GM10248 (cell line): ENCODE measurements at places on chromosomes 1 and 21.
A peak's percentile ranks its signal among the peaks of the same experiment; 100 is the strongest.

- DNase-seq: peak; percentile 44
These were observed 27.7 kb upstream of the PTGFRN start for GRCh38 chr1:116881879-116882520.

- DNase-seq: no peak
These were observed 70.6 kb downstream of the SKI start for GRCh38 chr1:2298685-2299084.

DNA sequence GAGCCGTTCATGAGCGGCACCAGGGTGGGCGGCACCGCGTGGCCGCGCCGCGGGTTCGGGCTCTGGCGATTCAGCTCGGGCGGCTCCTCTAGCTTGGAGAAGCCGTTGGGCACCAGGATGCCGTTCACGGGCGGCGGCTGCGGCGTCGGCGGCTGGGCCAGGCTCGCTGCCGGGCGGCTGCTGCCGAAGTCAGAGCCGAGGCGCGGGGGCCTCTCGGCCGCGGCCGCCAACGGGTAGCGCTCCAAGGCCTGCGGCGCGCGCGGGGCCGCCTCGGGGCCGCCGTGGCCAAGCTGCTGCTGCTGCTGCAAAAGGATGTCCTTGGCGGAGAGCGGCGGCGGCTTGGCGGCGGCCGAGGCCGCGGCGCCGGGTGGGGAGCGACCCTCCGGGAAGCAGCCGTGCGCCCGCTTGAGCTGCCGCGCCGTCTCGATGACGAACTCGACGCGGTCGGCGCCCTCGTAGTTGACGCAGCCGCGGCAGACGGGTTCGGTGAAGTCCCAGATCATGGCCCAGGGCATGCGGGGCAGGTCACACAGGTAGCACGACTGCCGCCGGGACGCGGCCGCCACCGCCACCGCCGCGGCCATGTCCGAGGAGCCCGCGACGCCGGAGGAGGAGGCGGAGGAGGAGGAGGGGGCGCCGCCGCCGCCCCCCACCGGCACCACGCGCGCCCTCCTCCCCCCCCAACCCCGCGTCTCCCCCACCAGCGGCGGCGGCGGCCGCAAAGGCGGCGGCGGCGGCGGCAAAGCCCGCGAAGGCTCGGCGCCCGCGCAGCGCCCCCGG, 877 bp downstream of the IRF2BP2 start:
- peak; percentile 41 for DNase-seq

- DNase-seq: no peak
These were observed 284.3 kb upstream of the NR5A2 start for GRCh38 chr1:199743227-199743626.

GRCh38 chr1:159012495-159012894, 2.8 kb downstream of the IFI16 start:
- DNase-seq: peak; percentile 23

DNA sequence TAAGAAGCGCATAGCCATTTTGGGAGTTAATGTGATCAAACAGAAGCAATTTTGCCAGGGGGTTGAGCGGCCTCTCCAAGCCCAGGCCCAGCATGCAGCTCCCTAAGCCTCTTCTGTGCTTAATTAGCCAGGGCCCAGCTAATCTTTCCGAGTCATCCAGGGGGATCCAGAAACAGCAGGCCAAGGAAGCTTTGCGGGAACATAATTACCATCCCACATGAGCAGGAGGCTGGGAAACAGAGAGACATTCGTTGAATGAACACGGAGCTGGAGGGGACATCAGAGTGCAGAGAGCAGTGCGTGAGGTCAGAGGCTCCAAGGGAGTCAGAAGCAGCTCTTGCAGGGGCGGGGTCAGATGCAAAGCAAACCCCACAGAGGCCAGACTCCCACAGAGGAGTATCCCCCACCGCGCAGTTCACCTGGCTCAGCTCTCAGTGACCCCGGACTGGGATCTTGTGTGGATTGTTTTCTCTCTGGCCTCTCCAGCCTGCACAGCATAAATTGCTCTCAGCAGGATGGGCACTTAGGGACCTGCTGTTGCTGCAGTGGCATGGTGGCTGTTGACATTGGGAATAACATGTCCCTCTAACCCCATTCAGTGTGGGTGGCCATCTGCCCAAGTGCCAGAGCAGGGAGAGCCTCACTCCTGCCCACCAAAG, 657.4 kb downstream of the AJAP1 start:
- DNase-seq: no peak

GRCh38 chr1:160007577-160008200, 24.1 kb downstream of the PIGM start:
- DNase-seq: peak; percentile 36

DNA sequence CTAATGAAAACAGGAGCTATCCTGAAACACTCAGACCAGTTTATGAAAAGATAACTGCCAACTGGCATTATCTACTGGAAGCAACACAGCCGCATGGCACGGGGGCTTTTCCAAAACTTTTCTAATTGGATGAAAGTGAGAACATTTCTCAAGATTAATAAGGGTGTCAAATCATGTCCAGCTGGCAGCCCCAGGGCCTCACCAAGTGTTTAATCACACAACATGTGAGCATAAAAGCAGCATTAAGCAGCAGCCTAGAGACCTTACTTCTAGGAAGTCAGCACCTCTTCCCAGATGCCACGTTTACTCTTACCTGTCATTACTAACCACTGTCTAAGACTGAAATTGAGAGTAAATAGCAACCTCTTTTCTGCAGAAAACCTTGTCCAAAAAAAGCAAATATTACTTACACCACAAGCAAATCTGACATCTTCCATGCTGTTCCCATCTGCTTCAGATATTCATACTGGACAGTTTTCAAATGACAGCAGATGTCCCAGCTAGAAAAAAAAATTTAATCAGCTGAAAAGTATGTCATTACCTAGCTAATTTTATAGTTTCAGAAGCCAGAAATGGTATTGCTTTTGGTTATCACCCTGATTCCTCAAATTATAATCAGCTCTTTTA, 341.5 kb upstream of the ZP4 start:
- DNase-seq: no peak

- DNase-seq: no peak
These were observed 74.2 kb downstream of the DTL start for GRCh38 chr1:212109728-212110127.

- no peak for DNase-seq
These were observed 11.7 kb downstream of the ITLN2 start for GRCh38 chr1:160942926-160943325.

GRCh38 chr1:234836776-234837357, 226.9 kb upstream of the IRF2BP2 start:
- no peak for DNase-seq

GRCh38 chr1:116716391-116716790, 37.8 kb upstream of the CD2 start:
- DNase-seq: no peak

GRCh38 chr1:156616463-156616862, 2.8 kb upstream of the HAPLN2 start:
- DNase-seq: no peak

DNA sequence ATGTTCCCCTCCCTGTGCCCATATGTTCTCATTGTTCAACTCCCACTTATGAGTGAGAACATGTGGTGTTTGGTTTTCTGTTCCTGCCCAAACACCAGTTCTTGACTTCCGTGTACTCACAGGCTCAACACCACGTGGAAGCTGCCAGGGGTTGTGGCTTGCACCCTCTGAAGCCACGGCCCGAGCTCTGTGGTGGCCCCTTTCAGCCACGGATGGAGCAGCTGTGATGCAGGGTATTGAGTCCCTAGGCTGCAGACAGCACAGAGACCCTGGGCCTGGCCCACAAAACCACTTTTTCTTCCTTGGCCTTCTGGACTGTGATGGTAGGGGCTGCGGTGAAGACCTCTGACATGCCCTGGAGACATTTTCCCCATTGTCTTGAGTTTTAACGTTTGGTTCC, 111.6 kb downstream of the SYT14 start:
- no peak for DNase-seq

- DNase-seq: no peak
These were observed 26.6 kb downstream of the NUAK2 start for GRCh38 chr1:205294934-205295333.

- peak; percentile 1 for DNase-seq
These were observed 25.8 kb upstream of the VPS26C start for GRCh38 chr21:37292941-37293340.

DNA sequence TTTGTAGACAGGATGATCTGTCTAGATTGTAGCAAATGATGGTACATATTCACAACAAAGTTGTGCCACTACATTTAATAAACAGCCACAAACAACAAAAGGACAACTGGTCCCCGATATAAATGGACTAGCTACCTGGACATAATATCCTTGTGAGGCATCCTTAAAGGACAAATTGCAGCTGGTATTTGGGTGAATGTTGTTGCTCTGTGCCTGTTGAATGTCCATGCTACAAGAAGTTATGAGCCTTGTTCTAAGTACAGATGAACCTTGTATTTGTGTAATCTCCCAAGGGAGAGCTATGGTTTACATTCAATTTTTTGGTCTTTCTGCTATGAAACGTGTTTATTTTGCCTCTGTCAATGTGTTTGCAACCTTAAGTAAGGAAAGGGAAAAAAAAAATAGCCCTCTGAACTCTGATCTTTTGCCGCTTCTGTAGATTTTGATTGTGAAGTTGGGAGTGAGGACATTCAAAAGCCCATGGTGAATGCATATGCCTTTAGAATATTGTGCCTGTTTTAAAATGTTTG, 26.5 kb downstream of the SFT2D2 start:
- DNase-seq: no peak

DNA sequence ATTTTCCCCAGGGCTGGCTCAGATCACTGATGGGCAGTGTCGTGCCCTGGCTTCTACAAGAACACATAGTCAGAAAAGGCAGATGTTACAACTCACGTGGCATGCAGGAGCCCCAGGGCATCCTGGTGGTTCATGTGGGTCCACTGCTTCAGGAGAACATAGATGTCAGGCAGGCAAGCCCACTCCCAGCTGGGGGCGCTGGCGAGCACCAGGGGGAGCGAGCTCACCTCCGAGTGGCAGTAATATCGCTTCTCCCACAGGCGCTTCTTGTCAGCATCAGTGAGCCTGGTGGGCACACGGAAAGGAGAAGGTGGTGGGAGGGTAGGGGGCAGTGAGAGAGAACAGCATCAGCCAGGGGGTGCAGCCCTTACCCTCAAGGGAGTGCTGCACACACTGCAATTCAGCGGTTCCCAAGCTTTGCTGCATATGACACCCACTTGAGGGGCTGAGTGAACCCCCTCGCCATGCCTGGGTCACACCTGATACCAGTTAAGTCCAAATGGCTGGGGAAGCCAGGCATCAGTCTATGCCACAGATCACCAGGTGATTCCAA, 34.3 kb upstream of the PPP1R15B start:
- DNase-seq: peak; percentile 56

GRCh38 chr1:9629445-9630201, 21.9 kb upstream of the PIK3CD start:
- DNase-seq: peak; percentile 82

DNA sequence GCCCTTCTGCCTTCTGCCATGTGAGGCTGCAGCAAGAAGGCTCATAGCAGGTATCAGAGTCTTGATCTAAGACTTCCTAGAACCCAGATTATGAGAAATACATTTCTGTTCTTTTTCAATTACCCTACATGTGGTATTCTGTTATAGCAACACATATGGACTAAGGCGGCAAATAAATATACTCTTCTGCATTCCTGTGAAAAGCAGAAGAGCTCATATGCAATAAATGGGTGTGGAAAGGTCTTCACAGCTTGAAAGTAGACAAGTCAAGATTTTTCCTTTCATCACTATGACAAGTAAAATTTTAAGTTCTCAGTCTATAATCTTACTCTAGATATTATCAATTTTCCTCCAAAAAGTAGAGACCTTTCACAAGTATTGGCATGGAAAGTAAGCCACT, 36.6 kb downstream of the TNFSF18 start:
- no peak for DNase-seq

DNA sequence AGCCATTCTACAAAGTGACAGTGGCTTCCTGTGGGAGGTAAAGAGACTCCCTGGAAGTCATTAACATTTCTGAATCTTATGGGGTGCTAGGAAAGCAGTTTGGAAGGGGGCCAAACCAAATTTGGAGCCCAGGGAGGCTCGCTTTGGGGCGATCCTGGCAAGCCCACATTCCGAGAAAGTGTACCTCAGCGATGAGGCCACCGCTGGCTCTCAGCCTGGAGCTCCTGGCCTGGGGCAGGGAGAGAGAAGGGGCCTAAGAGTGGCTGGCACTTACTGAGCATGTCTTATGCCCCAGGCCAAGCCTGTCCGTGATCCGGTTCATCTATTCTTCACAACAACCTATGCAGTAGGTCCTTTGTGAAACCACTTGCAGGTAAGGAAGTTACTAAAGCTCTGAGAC, 98.8 kb downstream of the CCDC185 start:
- DNase-seq: no peak

DNA sequence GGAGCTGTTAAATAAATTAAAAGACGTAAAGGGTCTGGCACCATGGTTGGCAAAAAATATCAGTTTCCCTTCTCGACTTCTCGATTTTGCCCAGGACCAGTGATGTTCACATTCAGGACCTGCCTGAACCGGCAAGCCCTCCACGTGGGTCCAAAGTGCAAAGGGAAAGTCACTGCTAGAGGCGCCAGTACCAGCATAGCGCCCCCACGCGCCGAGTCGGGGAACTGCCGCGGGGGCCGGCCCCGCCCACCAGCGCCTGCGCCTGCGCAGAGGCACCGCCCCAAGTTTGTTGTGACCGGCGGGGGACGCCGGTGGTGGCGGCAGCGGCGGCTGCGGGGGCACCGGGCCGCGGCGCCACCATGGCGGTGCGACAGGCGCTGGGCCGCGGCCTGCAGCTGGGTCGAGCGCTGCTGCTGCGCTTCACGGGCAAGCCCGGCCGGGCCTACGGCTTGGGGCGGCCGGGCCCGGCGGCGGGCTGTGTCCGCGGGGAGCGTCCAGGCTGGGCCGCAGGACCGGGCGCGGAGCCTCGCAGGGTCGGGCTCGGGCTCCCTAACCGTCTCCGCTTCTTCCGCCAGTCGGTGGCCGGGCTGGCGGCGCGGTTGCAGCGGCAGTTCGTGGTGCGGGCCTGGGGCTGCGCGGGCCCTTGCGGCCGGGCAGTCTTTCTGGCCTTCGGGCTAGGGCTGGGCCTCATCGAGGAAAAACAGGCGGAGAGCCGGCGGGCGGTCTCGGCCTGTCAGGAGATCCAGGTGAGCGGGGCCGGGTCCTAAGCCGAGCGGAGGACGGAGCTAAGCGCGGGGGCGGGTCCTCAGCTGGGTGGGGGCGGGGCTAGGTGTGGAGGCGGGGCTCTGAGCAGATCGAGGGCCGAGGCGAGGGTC, at the start of gene PINK1:
Gene PINK1, plus strand, starts transcription at position 269 of the 875 bp plus-strand sequence. Its CDS starts 91 bp downstream, at position 360.
- peak; percentile 90 for DNase-seq

DNA sequence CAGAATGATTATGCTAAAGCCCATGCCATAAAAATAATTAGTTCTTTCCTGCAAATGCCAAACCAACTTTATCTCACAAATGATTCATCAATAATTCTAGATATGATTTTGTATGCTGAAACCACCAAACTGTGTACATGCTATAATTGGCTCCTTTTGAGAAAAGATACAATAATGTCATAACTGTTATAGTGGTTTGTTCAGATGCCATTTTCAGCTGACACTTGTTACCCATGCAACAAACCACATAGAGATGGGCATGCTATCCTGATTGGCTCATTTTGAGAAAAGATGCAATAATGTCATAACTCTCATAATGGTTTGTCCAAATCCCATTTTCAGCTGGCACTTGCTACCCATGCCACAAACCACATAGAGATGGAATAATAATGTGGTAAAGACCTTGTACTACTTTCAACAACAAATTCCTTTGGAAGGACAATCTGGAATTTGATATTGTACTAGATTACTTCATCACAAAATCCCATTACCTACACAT, 283.8 kb downstream of the TPR start:
- no peak for DNase-seq
